Suppressor macrophage treated with lipopolysaccharide for 1 hour (primary cell): ENCODE measurements at places on chromosomes 12 and 14.

- DNase-seq = peak; percentile 83
Observed at GRCh38 chr14:105064721-105065143, 498 bp downstream of the GPR132 start.

DNA sequence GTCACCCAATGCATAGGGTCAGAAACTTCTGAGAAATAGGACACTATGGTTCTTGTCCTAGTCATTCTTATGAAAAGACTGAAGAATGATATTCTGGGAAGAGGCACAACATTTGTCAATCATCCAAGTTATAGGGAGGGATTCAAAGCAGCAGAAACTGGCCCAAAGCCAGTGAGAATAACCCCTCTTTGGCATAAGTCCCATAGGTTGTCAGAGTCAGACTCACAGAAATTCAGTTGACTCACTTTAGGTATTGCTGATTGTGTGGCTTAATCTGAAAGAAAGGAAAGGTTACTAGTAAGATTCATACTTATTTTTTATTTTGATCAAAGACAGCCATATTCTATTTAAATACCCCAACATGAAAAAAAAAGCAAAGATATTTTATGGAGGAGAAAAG, 151.0 kb downstream of the SRGAP1 start:
- no peak for DNase-seq

DNA sequence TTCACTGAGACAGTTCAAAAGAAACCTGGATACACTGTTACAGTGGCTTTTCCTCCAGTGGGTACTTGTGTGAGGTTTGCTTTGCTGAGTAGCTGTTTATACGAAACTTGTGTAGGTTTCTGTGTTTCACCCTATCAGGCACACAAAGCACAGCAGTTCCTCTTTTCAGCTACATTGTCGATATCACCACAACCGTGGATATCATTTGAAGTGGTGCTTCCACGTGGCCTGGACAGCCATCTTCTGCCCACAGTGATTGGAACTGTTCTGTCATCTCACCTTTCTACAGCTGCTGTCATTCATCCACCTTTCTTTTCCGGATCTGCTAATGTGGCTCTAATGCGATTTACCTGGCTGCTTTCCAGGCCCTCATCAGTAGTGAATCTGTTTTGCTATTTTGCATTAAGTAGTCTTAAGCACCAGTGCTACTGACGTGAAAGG, 368.8 kb downstream of the SYT1 start:
- no peak for DNase-seq

GRCh38 chr12:10094646-10095395, 4.0 kb downstream of the CLEC1A start:
- DNase-seq = peak; percentile 88
